ENCODE measurements at places on chromosomes 13 and 19.

DNA sequence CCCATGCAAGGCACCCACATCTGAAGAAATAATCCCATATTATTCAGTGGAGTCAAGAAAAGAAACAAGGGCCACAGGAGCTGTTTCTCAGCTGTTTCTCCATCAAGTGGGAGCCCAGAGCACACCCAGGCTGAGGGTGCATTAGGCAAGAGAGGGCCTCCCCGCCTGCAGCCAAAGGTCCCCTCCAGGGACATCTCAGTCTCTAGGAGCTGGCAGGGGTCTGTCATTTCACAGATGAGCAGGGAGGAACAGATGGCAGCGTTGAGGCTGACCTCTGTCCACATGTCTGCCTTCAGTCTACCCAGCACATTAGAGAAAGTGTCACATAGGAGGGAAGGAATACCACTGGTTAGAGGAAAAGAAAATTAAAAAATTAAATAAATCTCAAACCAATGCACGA lies 157.7 kb downstream of the ZNF536 start:
- no peak for DNase-seq

- no peak for DNase-seq
These were observed 510.7 kb upstream of the SLITRK6 start for GRCh38 chr13:86309881-86310280.

GRCh38 chr13:34208336-34208735 lies 390.4 kb downstream of the RFC3 start:
- no peak for DNase-seq

- peak; percentile 35 for DNase-seq
These were observed 170.3 kb downstream of the PTPRS start for GRCh38 chr19:5170329-5170745.

DNA sequence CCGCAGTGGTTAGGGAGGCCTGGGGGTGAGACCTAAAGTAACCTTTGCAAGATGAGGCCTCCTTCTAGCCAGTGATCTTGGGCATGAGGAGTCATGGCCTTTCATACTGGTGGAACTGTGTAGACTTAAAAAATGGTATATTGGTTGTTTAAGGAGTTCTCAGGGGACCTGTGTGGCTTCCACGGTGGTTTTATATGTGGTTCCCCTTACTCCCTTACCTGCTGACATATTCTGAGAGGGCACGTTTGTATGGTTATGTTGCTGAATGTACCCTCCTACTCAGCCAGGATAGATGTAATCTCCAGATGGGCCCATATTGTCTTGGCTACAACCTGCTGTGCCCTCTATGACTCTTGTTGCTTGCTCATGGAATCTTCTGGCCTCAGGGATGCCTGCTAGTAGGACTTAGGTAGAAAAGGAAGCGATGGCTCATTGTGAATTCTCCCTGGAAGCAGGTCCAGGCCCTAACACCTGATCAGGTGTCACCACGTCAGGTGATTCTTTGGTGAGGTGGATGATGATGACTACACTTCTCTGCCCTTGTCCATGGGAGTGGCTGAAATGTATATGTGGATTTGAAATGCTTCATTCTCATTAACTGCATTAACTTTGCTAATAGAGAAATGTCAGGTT lies 1.8 kb downstream of the ZNF460 start:
- no peak for DNase-seq

- DNase-seq: peak; percentile 73
These were observed 16.9 kb downstream of the ZNF296 start for GRCh38 chr19:45059258-45059965.

Data from stimulated activated CD8-positive, alpha-beta memory T cell treated with anti-CD3 and anti-CD28 coated beads, Interleukin-7, amount 100 ng/mL, for 24 hours (primary cell).